ENCODE measurements at places on chromosomes 3 and 15.

GRCh38 chr15:80286055-80286454 is 34.0 kb upstream of the CTXND1 start:
- no peak for DNase-seq

- DNase-seq, result no peak
These were observed 81.1 kb downstream of the SLTM start for GRCh38 chr15:58852347-58852746.

- no peak for DNase-seq
These were observed 106.5 kb downstream of the THRB start for GRCh38 chr3:24388159-24388558.

- no peak for DNase-seq
These were observed 42.5 kb upstream of the TPM1 start for GRCh38 chr15:62999923-63000561.

- DNase-seq, result no peak
These were observed 196.0 kb upstream of the TPRG1 start for GRCh38 chr3:188975600-188976314.

- DNase-seq, result no peak
These were observed 136.2 kb downstream of the TJP1 start for GRCh38 chr15:29686079-29686425.
